Stimulated activated CD8-positive, alpha-beta memory T cell treated with anti-CD3 and anti-CD28 coated beads, Interleukin-4, amount 100 ng/mL, for 24 hours (primary cell): ENCODE measurements at places on chromosomes 13 and 19.

DNA sequence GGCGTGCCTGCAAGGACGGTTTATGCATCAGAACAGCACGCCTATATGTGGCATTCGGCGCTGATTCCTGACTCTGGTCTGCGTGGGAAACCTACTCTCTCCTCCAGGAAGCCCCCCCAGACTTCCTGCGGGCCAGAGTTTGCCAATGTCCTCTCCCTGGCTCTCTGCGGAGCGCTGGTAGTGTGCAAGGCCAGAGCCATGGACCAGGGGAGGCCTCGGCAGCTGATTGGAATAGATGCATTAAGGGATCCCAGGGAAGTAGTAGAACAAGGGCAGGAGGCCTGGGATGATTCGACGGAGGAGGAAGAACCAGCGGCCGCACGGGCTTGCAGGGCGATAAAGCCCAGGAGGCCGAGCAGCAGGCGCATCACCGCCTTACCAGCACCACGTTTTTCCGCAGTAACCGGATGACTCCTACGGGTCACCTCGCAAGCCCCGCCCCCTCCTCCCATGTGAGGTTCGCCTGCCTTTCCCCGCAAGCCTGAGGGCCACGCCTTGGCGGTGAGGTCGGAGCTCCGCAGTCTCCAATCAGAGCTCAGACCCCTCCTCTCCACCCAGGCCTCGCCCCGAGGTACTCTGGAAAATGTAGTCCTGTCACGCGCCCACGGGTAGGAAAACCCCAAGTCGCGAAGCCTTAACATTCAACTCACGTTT lies 5.0 kb downstream of the CLEC11A start:
- DNase-seq: peak; percentile 84

DNA sequence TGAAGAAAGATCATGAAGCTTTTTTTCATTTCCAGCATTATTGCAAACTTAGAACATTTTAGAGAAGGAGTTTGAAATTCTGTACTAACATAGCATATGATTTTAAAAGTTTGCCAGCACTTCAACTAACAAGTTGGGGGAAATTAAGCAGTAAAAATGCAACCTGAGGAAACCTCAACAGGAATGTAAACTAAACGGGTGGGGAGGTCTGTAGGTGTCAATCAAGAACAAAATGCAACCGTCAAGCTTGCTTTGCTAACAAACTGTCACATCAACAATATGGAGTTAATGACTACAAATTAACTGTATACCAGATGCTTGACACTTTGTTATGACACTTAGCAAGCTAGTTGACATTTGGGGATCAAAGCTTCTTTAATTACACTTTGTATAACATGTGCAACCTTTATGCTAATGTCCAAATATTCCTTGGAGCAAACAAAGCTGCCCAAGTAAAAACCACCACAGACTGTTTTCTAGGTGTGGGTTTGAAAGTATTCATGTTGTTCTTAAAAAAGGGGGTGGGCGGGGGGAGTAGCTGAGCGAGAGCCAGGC lies 52.1 kb downstream of the DACH1 start:
- no peak for DNase-seq

- DNase-seq: no peak
These were observed 5.7 kb downstream of the C19orf25 start for GRCh38 chr19:1473085-1473851.

DNA sequence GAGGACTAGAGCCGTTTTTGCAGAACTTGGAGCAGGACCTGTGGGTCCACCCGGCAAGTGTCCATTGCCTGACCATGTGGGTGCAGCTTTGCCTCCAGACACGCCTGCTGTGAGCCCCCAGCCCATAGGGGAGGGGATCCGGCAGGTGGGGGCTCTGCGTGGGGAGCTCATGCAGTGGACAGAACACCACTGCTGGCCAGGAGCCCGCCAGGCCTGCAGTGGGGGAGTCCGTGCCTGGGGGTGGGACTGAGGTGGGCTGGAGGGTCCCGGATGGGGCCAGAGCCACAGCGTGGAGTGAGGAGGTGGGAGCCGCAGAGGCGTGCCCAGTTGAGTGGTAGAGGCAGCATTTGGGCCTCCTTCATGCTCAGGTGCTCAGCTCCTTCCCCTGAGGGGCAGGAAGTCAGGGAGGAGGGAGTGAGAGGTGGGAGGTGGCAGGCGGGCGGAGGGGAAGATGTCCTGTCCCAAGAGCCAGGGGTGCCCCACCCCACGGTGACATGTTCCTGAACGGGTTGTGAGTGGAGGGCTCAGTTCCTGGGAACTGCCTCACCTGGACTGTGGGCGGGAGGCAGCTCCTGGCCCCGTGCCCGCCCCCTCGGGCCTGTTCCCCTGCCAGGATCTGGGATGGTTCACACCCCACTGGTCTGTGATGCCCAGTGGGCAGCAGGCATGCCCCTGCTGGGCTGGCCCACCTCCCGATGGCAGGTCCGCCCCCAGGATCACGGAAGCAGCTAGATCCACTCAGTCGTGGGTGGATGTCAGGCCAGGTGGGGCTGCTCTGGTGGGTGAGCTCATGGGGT lies 8.8 kb downstream of the ADAT3 start:
- no peak for DNase-seq

- DNase-seq: no peak
These were observed 1899.4 kb downstream of the PCDH9 start for GRCh38 chr13:65330691-65331090.

DNA sequence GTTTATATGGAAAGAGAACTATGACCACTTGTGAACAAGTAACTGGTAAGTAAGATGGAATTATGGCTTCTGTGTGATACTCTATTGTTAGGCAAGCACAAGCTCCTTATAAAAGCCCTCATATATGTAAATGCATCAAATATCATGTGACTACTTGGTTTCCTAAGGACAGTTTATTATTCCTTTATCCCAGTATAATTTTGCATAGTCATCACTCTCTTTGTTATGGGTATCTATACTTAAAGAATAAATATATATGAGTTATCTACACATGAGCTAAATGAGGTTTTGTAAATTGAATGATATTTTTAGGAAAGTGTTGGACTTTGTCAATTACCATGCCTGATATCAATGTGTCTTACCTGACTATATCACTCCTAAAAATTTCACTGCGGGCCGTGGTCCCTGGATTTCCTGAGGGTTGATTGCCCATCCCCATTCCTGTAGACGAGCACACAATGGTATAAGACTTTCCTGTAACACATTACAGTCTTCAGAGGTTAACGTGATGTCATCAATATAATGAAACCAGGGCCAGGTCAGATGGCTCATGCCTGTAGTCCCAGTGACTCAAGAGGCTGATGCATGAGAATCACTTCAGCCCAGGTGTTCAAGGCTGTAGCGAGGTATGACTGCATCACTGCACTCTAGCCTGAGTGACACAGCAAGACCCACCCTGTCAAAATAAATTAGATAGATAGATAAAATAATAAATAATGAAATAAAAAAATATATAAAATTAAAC lies 20.7 kb downstream of the ZNF844 start:
- no peak for DNase-seq

- DNase-seq: no peak
These were observed 177.3 kb downstream of the COL4A1 start for GRCh38 chr13:110129539-110130186.

- DNase-seq: no peak
These were observed 5.0 kb upstream of the C19orf25 start for GRCh38 chr19:1483979-1484428.

DNA sequence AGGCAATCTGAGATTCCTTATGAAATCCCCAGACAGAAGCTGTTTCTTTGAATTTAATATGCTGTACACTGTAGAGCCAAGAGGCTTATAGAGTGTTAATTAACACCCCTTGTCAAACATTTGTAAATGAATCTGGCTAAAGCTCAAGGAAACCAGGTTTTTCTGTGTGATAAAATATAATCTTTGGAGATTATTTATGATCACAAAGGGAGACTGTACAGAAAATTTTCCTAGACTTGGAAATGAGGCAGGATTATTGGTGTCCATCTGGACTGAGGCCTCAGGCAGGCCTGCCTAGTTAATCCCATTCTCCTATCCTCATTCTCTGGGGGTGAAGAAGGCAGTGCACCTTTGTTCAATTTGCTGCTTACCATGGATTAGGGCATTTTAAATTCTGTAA lies 17.8 kb downstream of the KL start:
- DNase-seq: no peak

DNA sequence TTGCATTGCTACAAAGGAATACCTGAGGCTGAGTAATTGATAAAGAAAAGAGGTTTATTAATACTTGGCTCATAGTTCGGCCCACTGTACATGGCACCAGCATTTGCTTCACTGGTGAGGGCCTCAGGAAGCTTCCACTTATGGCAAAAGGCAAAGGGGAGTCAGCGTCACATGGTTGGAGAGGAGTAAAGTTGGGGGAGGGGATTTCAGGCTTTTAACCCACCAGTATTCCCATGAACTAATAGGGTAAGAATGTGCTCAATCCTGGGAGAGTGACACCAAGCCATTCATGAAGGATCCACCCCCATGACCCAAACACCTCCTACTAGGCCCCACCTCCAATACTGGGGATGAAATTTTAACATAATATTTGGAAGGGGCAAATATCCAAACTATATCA lies 82.5 kb upstream of the MYCBP2 start:
- no peak for DNase-seq

GRCh38 chr19:9586764-9587163 lies 2.5 kb upstream of the ZNF121 start:
- DNase-seq: peak; percentile 67

DNA sequence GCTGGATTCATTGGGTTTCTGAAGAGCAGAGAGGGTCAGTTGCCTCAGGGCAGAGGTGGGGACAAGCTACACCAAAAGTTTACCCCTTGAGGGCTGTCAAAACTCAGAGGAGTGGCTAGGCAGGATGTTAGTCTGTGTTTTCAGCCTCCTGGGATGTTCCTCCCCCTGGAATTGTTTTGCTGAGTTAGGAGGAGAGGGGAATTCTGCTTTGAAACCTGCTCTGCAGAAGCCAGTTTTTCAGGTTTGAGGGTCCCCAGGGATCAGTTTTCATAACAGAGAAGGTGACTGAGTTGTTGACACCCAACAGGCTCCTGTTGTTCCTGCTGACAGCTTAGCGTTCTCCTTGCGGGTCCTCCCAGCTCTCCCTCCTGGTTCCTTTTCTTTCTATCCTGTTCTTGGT lies 121.9 kb upstream of the TMTC4 start:
- no peak for DNase-seq

GRCh38 chr13:59340151-59340550 lies 823.6 kb downstream of the DIAPH3 start:
- DNase-seq: no peak

DNA sequence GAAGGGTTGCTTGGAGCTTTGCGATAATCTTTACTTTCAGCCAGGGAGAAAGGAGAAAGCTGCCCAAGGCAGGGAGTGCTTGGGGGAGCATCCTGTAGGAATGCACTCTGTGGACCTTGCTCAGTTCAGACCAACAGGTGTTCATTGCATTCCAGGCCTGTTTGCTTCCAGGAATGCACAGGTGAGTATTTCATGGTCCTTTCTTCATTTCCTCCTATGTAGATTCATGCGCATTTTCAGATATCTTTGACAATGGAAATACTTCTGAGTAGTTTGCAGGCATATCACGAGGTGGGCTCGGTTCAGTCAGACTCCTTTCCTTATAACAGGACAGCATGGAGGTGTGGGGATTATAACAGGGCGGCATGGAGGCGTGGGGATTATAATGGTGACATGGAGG lies 254.8 kb downstream of the FGF9 start:
- DNase-seq: no peak

DNA sequence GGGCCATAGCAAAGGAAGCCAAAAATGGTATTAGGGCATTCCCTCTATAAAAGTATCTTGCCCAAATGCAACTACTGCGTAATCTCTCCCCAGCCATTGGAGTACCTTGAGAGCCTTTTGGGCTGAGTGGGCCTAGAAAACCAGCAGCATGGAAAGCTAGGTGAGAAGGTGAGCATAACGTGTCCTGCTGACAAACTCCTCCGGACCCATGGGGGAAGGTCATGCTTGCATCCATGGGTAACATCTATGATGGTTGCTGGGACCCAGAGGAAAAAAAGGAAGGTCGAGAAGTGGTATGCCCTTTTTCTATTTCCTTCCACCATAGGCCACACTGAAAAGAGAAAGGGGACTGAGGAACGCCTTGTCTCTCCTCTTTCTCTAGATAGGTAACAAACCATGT lies 57.4 kb downstream of the ZNF728 start:
- DNase-seq: no peak

DNA sequence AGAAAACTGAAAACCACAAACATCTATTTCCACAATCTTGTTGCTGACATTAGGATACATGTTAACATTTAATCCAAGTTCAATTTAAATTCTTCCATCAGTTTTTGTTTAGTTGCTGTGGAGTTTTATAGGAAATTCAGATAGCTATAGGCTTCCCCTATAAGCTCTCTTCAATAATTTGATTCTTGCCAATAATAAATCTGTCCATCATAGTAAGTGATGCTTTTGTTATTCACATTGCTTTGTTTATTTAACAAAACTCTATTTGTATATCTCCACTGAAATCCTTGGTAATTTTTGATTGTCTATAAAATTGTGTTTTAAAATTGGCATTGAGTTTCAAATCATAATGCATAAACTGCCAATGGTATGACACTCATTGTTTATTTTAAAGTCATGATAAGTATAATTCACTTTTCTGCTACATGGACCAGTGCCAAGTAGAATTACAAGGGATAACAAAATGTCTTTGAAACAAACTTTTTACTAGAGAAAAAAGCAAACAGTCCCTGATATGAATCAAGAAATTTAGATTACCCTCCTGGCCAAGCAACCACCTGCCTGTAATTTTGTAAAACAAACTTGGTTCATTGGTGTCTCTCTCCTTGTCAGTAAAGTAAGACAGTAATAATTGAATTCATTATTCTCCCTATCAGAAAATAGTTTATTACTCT lies 577.3 kb upstream of the GPC6 start:
- DNase-seq: no peak

DNA sequence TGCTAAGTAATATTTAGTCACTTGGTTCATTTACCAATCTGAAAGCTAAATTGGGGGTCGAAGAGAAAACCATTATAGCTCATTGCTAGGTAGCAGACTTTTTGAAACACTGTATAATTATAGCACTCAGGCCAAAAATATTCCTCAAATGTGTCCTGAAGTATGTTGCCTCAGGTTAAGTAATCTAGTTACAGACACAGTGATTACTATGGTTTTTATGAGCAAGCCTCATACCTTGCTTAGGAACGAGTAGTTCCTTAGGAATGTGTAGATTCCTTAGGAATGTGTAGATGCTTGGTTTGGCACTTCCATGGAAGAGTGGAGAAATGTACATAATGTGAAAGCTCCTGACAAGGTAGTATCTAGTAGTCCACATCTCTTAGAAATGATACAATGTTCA lies 387.5 kb downstream of the LMO7 start:
- DNase-seq: no peak

GRCh38 chr13:113573065-113573464 lies 11.5 kb upstream of the TFDP1 start:
- no peak for DNase-seq
